Myocyte (in vitro differentiated cells): ENCODE measurements at places on chromosomes 6 and 20. TPM values are rescaled to one million over a fixed set of nuclear protein-coding genes. Genes with fewer than 3 reads are reported as not detected.

DNA sequence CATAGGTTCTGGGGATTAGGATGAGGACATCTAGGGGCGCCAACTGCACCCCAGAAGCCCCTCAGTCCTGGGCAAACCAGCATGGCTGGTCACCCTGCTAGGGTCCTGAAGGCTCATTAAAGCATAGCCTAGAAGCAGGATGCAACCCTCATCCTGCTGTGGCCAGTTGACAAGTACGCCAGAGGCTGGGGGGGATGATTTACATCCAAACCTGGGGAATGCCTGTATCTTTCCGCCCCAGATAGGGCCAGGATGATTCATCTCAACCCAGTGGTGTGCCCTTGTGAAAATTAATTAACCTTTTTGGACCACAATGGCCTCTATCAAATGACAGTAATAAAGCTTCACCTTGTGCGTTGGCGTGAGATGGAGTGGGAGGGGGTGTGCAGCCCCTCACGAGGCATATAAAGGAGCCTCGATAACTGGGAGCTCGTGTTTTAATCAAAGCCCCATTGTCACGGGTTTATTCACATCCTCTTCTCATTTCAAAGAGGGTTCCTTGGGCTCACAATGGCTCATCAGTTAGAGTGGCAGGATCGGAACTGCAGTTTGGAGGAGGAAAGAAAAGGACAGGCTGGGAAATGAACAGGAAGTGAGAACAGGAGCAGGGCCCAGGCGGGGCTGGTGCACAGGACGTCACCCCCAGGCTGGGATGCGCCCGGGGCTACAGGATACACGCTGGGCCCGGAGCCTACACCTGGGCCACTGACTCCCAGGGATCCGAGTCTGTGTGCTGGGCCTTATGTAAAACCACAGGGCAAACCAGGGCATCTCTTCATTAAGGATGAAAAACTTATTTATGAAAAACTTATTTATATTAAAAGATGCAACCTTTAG lies 121.8 kb upstream of the PHACTR3 start:
- no peak for DNase-seq

- DNase-seq: no peak
Measured at GRCh38 chr20:34350095-34350494, 13.0 kb upstream of the ITCH start.

Gene FAM217B
- 8.2 and 10.0 TPM in 2 replicates for total RNA-seq

Gene TPD52L1
- total RNA-seq: 55.3 and 97.1 TPM in 2 replicates

GRCh38 chr6:63272397-63272796 lies 47.4 kb downstream of the LGSN start:
- DNase-seq: peak; percentile 30

- no peak for DNase-seq
Measured at GRCh38 chr20:19789446-19789845, 31.4 kb downstream of the RIN2 start.

DNA sequence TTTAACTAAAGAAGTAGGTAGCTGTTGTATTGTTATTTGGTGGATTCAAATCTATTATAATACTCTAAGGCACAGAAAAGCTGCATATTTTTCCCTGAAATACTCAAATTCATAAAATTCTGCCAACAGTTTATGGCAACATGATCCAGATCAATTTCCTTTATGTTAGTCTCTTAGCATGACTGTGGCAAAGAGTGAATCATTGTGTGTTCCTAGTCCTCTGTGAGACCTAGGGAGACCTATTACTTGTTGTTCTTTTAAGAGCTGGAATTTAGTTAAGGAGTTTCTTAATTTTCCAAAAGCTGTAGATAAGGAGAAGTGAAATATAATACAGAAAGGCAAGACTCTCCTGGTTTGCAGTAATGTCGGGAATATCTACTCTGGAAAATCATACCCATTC lies 149.6 kb downstream of the RIMS1 start:
- DNase-seq: no peak

Gene COL20A1
- total RNA-seq: 0.05 and 0.21 TPM in 2 replicates

GRCh38 chr20:36549628-36549941 lies 8.3 kb downstream of the MYL9 start:
- no peak for DNase-seq

DNA sequence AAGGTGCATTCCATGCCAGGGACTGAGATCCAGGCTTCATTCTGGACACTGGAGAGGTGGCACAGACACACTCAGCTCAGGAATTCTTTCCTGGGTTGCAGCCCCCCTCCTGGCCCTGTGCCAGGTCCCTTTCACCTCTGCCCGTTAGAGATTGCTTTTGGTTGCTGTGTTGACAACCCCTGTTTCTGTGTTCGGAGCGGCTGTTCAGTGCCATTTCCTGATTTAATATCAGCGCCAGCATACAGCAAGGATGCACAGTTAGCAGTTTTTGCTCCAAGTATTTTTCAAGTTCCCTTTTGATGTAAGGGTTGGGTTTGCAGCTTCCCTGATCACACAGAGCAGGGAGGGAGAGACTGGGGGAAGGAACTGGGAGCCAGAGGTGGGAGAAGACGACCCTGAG lies 8.5 kb upstream of the MAFB start:
- no peak for DNase-seq

DNA sequence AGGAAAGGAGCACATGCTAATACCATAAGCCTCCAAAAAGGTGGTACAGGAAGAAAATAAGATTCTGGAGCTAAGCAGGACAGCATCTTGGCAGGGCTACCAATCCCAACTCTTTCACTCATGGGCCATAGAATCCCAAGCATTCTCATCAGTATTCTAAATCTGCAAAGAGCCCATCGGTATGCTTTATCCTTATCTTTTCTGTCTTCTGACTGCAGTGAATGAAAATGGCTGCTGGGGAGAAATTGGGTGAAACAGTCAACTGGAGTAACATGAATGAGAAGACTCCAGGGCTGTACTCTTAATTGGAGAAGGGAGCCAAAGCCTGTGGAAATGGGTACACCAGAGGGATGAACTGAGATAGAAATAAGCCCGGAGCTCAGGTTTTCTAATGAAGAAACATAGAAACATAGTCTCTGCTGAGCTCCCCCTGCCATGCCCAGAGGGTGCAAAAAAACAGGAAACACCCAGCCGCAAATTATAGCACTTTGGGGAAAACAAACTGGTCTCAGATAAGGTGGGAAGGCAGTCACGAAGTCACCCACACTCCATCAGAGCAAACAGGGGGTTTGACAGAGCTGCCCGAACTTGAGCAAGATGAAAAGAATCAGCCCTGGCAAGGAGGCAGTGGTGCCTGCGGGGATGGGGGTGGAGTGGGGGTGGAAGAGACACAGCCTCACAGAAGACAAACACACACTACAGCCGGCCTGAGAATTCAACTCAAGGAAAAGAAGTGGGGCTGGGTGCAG lies 35.4 kb upstream of the E2F3 start:
- DNase-seq: no peak

GRCh38 chr20:51275181-51275580 lies 252.3 kb upstream of the KCNG1 start:
- DNase-seq: no peak

- DNase-seq: no peak
Measured at GRCh38 chr20:62392621-62393334, 5.9 kb downstream of the RPS21 start.

DNA sequence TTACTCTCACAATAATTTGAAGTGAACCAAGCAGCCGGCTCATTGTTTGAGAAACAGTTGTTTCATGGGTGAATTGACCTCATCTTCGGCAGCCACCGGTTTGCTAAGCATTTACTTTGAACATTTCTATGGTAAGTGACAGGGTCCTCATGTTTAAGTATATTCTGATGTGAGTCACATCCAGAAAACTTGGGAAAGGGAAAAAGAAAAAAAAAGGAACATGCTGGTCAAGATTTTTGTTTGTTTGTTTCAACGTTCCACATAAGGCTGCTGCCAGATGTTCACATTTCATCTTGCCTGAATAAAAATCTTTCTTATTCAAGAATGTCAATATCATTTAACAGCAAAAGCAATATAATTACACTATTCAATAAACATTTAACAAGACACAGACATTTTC lies 55.0 kb upstream of the EXOC2 start:
- no peak for DNase-seq

- DNase-seq: no peak
Measured at GRCh38 chr20:19881080-19881840, 123.2 kb downstream of the RIN2 start.

Gene BTN1A1
- total RNA-seq: not detected in 2 replicates

- no peak for DNase-seq
Measured at GRCh38 chr6:119184008-119184648, 105.7 kb upstream of the FAM184A start.

DNA sequence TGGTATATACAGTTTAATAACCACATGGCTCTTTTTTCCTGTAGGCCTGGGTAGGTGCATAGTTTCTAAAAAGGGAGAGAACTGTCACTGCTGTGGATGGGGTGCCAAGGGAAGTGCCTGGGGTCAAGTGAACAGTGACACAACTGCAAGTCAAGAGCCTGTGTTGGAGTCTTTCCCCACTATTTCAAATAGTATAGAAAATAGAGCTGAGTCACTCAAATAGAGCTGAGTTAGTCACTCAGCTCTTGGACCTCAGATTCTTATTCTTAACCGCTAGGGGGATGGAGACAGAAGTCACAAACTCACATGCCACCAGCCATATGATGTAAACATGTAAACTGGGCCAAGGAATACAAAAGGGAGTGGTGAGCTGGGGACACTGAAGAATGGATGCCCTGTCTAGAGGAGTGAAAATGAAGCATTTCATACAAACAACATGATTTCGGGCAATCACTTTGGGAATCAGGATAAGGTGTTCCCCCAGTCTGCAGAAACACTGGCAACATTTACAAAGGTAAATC lies 2.1 kb downstream of the NQO2 start:
- peak; percentile 60 for DNase-seq

Gene MAN1A1
- total RNA-seq: 17.7 and 18.7 TPM in 2 replicates

GRCh38 chr6:56949265-56949664 lies 5.6 kb upstream of the BEND6 start:
- no peak for DNase-seq

Gene HUS1B
- 0.36 TPM in 1 of 2 replicates, not detected in the other for total RNA-seq

GRCh38 chr6:166955865-166956443 lies 396 bp downstream of the RNASET2 start:
- no peak for DNase-seq

Gene CSNK2A1
- total RNA-seq: 194 and 199 TPM in 2 replicates

DNA sequence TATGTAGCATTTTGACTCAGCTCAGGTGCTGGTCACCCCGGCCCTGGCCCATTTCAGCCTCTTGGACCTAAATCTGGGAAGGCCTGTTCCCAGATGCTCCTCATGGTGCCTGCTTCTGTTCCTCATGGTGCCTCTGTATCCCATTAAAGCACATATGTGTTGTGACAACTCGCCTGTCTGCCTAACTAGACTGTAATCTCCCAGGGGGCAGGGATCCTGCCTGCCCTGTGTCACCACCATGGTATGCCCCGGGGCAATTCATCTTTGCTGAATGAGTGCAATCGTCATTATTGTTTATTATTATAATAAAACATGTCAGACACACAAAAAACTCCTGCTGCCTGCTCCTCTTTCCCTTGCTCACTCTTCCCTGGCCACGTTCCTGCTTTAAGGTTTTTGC lies 62.0 kb downstream of the ZFP64 start:
- DNase-seq: no peak

DNA sequence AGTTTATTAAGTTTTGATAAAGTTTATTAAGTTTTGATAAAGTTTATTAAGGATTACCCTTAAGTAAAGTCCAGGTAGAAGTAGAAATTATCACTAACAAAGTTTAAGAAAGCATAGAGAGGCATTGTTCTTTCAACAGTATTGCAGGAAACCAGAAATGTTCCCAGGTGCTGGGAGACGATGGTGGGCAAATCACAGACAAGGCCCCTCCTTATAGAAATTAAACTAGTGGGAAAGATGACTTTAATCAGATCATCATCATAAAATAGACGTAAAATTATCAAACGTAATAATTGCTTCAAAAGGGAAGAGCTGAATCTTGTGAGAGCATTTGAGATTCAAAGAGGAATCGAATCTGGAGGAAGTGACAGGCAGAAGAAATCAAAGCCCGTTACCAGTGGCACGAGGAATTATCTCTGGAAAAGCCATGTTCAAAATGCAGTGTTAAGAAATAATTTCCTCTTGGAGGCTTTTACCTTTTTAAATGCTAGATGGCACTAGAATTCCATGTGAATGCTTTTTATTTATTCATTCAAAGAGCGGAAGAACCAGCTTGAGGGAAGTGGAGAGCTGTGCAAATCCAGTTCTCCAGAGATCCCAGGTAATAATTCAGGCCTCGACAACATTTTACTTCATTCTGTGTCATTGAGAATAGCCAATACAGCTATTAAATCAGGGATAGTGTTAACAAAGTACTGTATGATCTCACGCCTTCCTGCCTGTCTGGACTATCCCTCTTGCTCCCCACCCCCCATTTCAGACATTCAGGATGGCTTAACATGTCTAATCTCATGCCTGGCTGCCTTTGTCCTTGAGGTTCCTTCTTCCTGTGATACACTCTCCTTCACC lies 1.0 kb upstream of the APMAP start:
- DNase-seq: peak; percentile 56

DNA sequence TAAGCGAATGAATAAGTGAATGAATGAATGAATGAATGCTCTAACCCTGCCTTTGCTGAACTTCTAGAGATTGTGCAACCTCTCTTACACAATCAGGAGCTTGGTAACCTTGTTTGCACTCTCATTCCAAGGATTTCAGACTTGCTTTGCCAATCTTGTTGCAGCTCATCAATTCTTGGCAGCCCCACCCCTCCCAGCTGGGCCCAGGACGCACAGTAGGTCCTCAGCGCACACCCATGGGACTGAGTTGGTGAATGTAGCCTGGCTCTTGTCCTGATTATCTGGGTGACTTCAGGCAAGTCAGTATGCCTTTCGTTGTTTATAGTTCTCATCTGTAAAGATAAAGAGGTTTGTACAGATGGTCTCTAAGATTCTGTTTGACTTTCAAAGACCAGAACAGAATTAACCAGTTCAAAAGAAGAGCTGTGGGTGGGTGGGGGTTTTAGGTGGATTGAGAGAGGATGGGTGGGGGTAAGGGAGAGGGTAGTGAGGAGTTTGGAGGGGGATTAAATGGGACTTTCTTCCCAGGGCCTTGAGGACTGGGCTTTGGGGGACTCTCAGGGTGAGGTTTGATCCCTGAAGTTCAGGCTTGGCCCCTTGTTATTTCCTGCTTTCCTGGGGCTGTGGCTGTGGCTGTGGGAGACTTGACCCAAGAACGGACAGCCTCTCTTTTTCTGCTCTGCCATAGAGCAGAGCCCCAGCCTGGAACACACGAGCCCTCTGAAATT lies 33.2 kb downstream of the VEGFA start:
- no peak for DNase-seq

Gene OPRL1
- 1.0 and 1.1 TPM in 2 replicates for total RNA-seq

- no peak for DNase-seq
Measured at GRCh38 chr6:77633471-77633870, 19.4 kb upstream of the MEI4 start.
